Caco-2 (cell line): ENCODE measurements at places on chromosomes 3 and 15. TPM values are rescaled to one million over a fixed set of nuclear protein-coding genes. Genes with fewer than 3 reads are reported as not detected.

SOX14 gene
- total RNA-seq, result not detected in 2 replicates

DNA sequence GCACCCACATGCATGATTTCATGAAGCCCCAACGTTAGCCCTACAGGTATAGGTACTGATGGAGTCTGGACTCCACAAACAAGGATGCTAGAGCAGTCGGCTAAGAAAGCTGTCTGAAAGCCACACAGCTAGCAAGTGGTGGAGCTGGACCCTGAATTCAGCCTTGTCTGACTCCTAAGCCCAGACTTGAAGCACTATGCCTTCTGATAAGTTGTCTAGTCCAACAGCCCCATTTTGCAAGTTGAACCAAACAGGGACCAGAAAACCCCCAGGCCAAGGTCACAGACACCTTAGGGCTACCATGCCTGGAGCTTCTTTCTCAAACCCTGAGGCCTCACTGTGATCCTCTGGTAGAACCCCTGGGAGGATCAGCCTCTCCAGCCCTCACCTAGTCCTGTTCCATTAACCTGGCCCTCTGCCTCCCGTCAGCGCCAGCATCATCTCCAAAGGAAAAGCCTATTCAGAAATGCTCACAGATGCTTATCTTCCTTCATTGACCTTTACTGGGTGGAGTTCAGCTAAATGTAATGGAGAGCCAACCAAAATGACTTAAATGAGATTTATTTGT, 1.7 kb upstream of the SLCO2A1 start:
- no peak overlapping the region for H3K4me3 ChIP-seq
- DNase-seq, result no peak
- no peak overlapping the region for H3K27ac ChIP-seq
- H3K4me1 ChIP-seq, result no peaks in the 10 kb centered on the region
- H3K27me3 ChIP-seq, result no peaks in the 10 kb centered on the region
- no peaks in the 10 kb centered on the region for H3K36me3 ChIP-seq

MKRN2OS gene
- total RNA-seq, result 1.6 and 1.7 TPM in 2 replicates

DNA sequence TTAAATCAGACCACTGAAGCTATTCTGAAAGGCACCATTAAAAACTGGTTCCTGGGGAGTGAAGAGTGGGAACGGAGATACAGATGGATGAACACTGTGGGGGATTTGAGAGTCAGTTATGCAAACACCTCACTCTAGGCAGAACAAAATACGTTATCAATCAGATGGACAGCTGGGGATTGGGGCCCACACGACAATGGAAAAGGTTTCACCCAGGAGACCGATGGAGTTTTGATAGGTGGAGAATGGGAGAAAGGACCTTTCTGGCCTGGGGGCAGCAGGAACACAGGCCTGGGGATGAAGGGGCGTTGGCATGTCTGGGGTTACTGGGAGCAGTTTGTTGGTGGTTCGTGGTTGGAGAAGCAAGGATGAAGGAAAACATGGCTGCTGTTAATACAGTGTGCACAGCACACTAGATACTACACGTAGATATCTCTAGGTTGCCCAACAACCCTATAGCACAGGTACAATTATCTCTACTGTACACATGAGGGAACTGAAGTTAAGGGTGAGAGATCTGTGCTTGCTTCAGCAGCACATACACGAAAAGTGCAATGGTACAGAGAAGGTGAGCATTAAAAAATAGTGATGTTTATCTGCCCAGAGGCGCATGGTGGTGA, 16.5 kb downstream of the ST6GAL1 start:
- H3K36me3 ChIP-seq, result no peaks in the 10 kb centered on the region
- DNase-seq, result no peak
- no peak overlapping the region for H3K4me3 ChIP-seq
- H3K4me1 ChIP-seq, result no peaks in the 10 kb centered on the region

GRCh38 chr15:38150148-38150547, 102.5 kb upstream of the SPRED1 start:
- H3K27ac ChIP-seq, result no peak overlapping the region
- no peaks in the 10 kb centered on the region for H3K36me3 ChIP-seq
- H3K4me1 ChIP-seq, result no peaks in the 10 kb centered on the region
- H3K27me3 ChIP-seq, result no peaks in the 10 kb centered on the region
- DNase-seq, result no peak

GRCh38 chr3:34300621-34301020, 502.2 kb downstream of the PDCD6IP start:
- H3K27ac ChIP-seq, result no peak overlapping the region
- H3K27me3 ChIP-seq, result no peaks in the 10 kb centered on the region
- H3K36me3 ChIP-seq, result no peaks in the 10 kb centered on the region

APBA2 gene
- total RNA-seq, result not detected in 2 replicates

DNA sequence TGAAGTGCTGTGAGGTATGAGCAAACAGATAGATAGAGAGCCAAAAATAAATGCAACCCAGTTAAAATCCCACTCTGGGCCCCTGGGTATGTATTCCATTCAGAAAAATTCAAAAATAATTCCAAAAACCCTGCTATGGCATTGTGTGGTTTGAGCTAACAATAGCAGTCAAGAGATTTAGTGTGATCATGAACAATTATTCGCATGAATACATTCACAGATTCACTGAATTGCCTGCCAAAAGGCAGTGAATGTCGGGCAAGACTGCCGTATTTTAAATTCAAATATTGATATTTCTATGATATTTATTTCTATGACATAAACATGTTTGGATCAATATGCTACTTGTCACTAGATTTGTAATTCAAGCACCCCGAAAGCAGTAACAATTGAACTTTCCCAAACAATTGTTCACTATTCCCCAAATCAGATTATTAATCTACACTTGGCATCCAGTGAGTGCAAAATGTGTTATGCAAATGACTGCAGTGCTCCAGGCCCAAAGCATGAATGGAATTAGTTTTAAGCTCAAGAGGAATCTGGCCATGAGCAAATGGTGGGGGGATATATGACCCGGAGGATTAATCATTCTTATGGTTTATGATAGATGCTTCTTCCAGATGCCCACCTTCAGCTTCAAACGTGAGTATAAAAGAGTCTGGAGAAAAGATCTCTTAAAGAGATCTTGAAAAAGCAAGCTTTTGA, 417.0 kb upstream of the MEIS2 start:
- no peak overlapping the region for H3K4me3 ChIP-seq
- no peaks in the 10 kb centered on the region for H3K4me1 ChIP-seq
- H3K36me3 ChIP-seq, result no peaks in the 10 kb centered on the region
- DNase-seq, result no peak
- no peaks in the 10 kb centered on the region for H3K27me3 ChIP-seq

- H3K27ac ChIP-seq, result no peak overlapping the region
- no peak for DNase-seq
- no peak overlapping the region for H3K4me3 ChIP-seq
- peaks cover 34% of the 10 kb centered on the region for H3K4me1 ChIP-seq
- H3K36me3 ChIP-seq, result no peaks in the 10 kb centered on the region
- H3K27me3 ChIP-seq, result no peaks in the 10 kb centered on the region
These were observed 6.4 kb downstream of the MAPKBP1 start for GRCh38 chr15:41780727-41781126.

DNA sequence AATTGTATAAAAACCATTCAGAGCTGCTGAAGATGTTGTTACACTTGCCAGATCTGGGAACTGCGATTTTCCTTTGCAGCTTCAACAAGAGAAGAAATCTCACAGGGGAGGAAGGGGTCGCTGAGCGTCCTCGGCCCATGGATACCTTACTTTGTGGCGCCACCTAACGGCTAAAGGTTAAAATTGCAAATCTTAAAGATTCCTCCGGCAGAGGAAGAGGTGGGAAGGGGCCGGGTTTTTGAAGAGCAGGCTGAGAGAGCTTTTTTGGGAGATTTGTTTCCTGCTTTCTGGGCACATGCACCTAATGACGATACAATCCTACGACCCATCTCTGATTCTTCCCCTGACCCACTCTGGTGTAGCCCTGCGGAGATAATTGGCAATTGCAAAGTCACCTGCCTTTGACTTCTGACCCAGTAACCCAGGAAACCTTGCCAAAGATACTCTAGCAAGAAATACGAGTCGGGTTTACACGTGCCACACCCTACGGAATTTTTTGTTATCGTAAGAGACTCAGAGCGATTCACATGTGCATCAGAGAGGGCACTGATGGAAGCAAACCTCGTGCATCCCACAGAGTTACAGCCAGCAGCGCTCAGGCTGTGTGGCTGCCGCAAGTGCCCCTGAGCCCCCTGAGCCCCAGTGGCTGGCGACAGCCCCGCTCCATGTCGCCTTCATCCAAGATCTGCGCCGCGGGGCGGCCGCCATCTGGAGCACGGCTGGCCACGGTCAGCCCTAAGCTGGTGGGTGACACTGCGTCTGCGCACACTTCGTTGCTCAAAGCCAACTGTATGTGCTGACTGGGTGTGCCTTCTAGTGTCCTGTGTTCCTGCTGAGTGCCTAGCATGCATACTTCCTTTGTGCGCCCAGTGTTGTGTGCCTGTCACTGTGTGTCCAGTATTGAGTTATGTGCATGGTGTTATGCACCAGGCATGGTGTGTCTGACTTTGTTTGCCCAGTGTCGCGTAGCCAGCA, 55.2 kb upstream of the CHRNA7 start:
- no peaks in the 10 kb centered on the region for H3K4me1 ChIP-seq
- peak; percentile 51 for DNase-seq
- no peak overlapping the region for H3K27ac ChIP-seq
- H3K4me3 ChIP-seq, result no peak overlapping the region

TKT gene
- total RNA-seq, result 339 and 381 TPM in 2 replicates
